ENCODE measurements at places on chromosomes 11 and 22.
A peak's percentile ranks its signal among the peaks of the same experiment; 100 is the strongest.

DNA sequence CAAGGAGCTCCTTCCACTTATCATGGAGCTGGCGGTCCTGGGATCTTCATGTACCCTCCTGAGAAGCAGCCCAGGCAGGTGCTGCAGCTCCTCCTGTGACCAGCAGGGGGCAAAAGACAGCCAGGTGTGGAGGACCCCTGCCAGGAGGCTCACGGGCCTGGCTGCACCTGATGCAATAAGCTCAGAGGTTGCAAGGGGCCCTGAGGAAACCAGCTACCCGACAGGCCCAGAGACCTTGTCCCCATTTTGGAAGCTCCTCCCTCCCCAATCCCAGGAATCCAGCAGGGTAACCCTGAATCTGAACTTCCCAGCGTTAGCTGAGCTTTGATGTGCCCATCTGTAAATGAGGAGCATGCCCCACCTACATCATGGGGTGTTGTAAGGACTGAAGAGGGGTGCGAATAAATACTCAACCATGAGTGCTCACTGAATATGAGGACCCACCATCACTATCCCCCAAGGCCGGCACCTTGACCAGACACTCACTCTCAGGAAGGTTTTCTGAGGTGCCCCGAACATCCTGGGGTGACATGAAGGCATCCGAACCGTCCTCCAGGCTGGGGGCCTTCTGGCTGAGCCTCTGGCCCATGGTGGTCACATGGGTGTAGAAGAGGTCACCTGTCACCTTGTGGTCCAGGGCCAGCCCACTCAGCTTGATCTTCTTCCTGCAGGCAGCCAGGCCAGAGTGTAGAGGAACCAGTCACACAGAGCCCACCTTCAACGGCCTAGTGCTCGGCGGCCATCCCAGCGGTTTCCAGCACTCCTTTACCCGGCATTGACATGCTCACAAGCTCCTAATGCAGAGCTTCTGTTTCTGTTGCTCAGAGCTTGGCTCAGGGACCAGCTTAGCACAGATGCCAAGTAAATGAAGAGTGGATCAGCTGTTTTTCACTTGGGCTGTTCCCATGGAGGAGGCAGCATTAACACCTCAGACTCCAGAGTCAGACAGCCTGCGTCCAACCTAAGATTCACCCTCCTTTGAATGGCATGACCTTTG, 21.7 kb downstream of the SLC43A1 start:
- DNase-seq: peak; percentile 62
- H3K27ac ChIP-seq: no peak overlapping the region
- H3K4me3 ChIP-seq: no peak overlapping the region
- H3K27me3 ChIP-seq: peaks cover 2% of the 10 kb centered on the region
- H3K4me1 ChIP-seq: no peaks in the 10 kb centered on the region
- no peaks in the 10 kb centered on the region for H3K36me3 ChIP-seq

DNA sequence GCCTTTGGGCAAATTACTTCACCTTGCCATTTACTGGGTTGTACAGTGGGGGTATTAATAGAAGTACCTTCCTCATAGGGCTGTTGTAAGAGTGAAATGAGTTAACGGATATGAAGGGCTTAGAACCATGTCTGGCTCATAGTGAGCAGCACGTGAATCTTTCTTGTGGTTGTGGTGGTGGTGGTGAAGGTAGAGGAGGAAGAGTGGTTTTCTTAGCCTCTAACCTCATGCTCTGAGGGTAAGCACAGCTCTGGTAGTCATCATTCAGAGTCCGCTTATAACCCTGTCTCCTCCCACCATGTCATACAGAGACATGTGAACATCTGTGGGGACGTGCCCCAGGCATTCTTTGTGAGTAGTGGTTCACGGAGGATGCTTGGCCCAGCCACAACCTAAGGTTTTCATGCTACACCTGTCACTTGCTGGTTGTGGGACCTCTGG, 43.6 kb downstream of the TEAD1 start:
- peaks cover 6% of the 10 kb centered on the region for H3K27me3 ChIP-seq
- H3K4me3 ChIP-seq: no peak overlapping the region
- H3K27ac ChIP-seq: peak overlapping the region; percentile 67
- peaks cover 80% of the 10 kb centered on the region for H3K4me1 ChIP-seq
- peaks cover 5% of the 10 kb centered on the region for H3K36me3 ChIP-seq

GRCh38 chr22:47296405-47297260, 534.2 kb downstream of the TBC1D22A start:
- H3K27me3 ChIP-seq: peaks cover 22% of the 10 kb centered on the region
- H3K27ac ChIP-seq: no peak overlapping the region
- H3K36me3 ChIP-seq: peaks cover 27% of the 10 kb centered on the region

DNA sequence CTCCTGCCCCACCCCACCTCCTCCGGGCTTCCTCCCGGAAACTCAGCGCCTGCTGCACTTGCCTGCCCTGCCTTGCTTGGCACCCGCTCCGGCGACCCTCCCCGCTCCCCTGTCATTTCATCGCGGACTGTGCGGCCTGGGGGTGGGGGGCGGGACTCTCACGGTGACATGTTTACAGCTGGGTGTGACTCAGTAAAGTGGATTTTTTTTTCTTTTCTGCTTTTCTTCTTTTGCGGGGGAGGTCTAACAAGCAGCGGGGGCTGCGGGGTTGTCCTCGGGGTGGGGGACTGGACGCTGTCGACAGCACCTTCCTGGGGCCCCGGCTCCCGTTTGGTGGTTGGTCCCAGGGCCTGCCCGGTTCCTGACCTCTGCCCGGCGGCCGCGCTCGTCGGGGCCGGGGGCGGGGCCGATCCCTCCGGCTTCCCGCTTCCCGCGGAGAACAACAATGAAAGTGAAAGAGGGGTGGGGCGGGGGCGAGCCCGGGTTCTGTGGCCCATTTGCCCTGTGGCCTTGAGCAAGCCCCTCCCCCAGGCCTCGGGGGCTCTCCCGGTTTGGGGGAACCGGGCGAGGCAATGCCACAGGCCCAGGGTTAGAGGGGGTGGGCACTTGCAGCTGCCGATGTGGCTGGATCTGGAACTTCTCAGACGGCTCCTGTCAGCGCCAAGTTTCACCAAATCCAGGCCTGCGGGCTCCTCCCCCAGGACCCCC, 975 bp upstream of the MDK start:
- peaks cover 3% of the 10 kb centered on the region for H3K4me1 ChIP-seq
- H3K27me3 ChIP-seq: peaks cover 9% of the 10 kb centered on the region
- DNase-seq: peak; percentile 75
- H3K36me3 ChIP-seq: peaks cover 10% of the 10 kb centered on the region
- H3K27ac ChIP-seq: peak overlapping the region; percentile 67

DNA sequence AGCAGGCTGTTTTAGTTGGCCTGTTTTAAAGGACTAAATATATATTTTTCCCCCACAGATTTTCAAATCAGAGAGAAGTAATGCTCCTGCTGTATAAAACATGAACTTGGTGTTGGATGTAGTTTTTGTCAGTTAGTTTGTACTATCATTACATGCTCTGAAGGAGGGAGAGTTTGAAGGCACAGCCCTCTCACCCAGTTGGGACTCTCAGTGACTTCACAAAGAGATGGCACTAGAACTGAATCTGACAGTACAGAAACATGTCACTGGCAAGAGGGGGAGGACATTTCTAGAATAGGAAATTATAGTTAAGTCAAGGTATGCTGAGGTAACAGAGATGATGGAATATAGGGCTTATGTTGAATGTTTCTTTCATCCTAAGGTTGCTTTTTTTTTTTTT, 21.0 kb upstream of the C1QTNF4 start:
- no peaks in the 10 kb centered on the region for H3K36me3 ChIP-seq
- H3K27ac ChIP-seq: no peak overlapping the region
- peaks cover 6% of the 10 kb centered on the region for H3K4me1 ChIP-seq
- no peak for DNase-seq

All from endothelial cell (in vitro differentiated cells).